ENCODE measurements at places on chromosomes 6 and 20. TPM values are rescaled to one million over a fixed set of nuclear protein-coding genes. Genes with fewer than 3 reads are reported as not detected.
A peak's percentile ranks its signal among the peaks of the same experiment; 100 is the strongest.

- no peaks in the 10 kb centered on the region for H3K4me1 ChIP-seq
- H3K27ac ChIP-seq, result no peak overlapping the region
- no peaks in the 10 kb centered on the region for H3K36me3 ChIP-seq
- no peak for DNase-seq
Measured at GRCh38 chr20:58149437-58150091, 78.9 kb downstream of the ANKRD60 start.

The FILIP1 gene
- total RNA-seq, result 23.1 TPM

DNA sequence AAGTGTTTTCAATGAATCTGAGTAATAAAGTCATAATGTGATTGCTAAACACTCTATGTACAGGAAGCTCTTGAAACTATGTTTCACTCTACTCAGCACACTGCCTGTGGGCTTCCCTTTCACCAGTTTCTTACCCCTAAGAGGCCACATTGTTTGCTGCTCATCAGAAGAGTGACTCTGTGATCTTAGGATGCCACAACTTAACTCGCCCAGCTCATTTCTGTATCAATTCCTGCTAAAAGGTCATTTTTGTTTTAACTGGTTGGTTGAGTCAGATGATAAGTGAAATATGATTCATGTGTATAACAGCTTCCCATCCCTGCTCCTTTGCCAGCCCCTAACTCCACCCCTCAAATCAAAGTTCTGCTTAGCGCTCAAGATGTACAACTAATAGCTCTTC is 9.8 kb upstream of the NDUFAF4 start:
- H3K36me3 ChIP-seq, result no peaks in the 10 kb centered on the region
- no peak for DNase-seq
- H3K4me1 ChIP-seq, result no peaks in the 10 kb centered on the region
- H3K4me3 ChIP-seq, result no peak overlapping the region

DNA sequence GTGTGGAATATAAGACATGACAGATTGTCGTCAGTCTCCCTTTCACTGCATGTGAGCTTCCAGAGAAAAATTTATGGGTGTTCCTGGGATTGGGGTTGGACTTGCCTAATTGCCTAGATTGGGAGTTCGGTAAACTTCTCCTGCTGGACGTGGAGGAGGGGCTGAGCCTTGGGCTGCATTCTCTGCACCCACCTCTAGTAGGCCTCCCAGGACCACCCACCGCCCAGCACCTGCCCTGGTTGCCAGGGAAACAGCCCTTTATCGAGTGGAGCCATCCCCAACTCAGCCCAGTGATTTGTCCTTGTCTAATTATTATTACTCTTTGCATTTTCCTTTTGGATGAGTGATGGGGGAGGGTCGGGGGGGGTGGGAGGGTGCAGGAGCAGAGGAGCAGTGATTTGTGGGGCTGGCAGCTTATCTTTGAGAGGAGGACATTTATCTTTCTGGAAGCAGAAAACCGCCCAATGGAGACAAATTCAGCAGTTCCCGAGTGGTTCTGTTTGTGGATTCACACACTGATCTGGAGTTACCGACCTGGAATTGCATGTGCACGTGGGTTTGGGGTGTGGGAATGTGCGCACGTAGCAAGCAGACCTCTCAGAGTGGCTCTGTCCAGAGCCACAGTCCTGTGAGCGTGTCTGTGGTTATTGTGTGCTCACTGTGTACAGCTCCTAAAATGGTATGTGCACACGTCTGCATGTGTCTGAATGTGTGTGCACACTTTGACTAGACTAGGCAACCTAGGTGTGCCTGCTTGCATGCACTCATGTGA is 104.5 kb downstream of the DHX35 start:
- DNase-seq, result no peak
- H3K4me3 ChIP-seq, result no peak overlapping the region
- H3K27ac ChIP-seq, result no peak overlapping the region

DNA sequence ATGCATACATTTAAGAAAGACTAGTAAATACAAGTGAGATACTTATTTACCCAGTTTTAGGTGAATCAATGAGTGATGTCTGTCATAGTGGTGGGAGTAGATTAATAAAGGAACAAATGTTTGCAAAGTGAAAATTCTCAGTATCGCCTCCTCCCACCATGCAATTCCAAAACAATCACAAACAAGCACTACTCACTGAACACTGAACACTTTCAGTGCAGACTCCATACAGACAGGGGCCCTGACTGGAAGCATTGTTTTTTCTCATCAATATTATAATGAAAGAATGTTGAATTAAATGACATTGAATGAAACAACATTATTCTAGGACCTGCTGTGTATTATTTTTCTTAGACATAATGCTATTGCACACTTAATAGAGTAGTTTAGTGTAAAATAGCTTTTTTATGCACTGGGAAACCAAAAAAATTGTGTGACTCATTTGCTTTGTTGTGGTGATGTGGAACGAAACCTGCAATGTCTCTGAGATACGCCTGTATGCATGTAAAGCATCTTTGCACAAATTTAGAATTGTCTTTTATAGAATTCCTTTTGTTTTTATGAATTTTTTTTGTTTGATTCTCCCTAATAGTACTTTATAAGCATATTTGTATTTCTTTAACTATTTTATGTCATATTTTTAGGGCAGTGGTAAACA is 317.5 kb downstream of the UTRN start:
- H3K36me3 ChIP-seq, result no peaks in the 10 kb centered on the region
- no peaks in the 10 kb centered on the region for H3K27me3 ChIP-seq
- DNase-seq, result no peak
- H3K4me1 ChIP-seq, result no peaks in the 10 kb centered on the region

- DNase-seq, result no peak
- H3K4me1 ChIP-seq, result peaks cover 17% of the 10 kb centered on the region
- H3K27ac ChIP-seq, result peak overlapping the region; percentile 78
- no peak overlapping the region for H3K4me3 ChIP-seq
- H3K36me3 ChIP-seq, result no peaks in the 10 kb centered on the region
- H3K27me3 ChIP-seq, result no peaks in the 10 kb centered on the region
Measured at GRCh38 chr6:111551521-111552231, 54.0 kb downstream of the TRAF3IP2 start.

The TOX2 gene
- total RNA-seq, result 0.28 TPM

DNA sequence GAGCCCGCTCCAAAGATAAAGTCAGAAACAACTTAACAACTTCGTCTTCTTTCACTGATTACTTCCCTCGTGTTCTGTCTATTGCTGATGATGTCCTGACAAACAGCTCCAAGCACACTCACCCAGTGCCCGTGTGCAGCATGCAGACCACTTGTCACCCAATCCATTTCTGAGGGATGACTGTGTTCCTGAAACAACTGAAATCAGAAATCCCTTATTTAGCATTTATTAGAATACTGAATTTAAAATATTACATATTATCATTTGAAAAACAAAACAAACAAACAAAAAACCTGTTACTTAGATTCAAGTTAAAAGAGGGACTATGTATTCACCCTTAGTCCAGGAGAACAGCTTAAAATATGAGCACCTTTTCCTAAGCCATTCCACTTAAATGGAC is 223.7 kb upstream of the QKI start:
- no peak overlapping the region for H3K27ac ChIP-seq
- no peak for DNase-seq
- no peaks in the 10 kb centered on the region for H3K4me1 ChIP-seq
- no peaks in the 10 kb centered on the region for H3K27me3 ChIP-seq
- H3K36me3 ChIP-seq, result no peaks in the 10 kb centered on the region

The MCM9 gene
- total RNA-seq, result 40.0 TPM

The FOXF2 gene
- not detected for total RNA-seq

- no peaks in the 10 kb centered on the region for H3K27me3 ChIP-seq
- H3K4me3 ChIP-seq, result no peak overlapping the region
- H3K27ac ChIP-seq, result peak overlapping the region; percentile 0
- peaks cover 3% of the 10 kb centered on the region for H3K4me1 ChIP-seq
Measured at GRCh38 chr6:105609375-105609991, 206.6 kb upstream of the PREP start.

DNA sequence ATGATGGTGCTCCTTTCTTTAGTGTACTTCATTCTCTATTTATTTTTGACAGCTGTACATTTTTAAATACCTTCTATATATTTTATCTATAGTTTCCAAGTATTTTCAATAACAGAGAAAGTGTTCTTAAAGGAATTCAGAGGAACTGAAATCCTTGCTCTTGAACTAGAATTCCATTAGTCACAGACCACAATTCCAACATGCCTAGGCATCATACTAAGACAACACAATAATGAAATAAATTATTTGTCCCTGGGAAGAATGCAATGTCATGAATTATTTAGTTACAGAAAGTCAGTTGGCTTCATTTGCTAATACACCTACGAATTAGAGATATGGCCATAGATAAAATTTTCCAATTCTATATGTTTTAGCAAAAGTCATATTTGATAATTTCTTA is 671.2 kb downstream of the EPHA7 start:
- no peaks in the 10 kb centered on the region for H3K4me1 ChIP-seq
- H3K27me3 ChIP-seq, result no peaks in the 10 kb centered on the region
- DNase-seq, result no peak

GRCh38 chr6:22035690-22036089 is 261.1 kb downstream of the PRL start:
- H3K27ac ChIP-seq, result no peak overlapping the region
- no peaks in the 10 kb centered on the region for H3K36me3 ChIP-seq
- no peak overlapping the region for H3K4me3 ChIP-seq
- H3K27me3 ChIP-seq, result no peaks in the 10 kb centered on the region

DNA sequence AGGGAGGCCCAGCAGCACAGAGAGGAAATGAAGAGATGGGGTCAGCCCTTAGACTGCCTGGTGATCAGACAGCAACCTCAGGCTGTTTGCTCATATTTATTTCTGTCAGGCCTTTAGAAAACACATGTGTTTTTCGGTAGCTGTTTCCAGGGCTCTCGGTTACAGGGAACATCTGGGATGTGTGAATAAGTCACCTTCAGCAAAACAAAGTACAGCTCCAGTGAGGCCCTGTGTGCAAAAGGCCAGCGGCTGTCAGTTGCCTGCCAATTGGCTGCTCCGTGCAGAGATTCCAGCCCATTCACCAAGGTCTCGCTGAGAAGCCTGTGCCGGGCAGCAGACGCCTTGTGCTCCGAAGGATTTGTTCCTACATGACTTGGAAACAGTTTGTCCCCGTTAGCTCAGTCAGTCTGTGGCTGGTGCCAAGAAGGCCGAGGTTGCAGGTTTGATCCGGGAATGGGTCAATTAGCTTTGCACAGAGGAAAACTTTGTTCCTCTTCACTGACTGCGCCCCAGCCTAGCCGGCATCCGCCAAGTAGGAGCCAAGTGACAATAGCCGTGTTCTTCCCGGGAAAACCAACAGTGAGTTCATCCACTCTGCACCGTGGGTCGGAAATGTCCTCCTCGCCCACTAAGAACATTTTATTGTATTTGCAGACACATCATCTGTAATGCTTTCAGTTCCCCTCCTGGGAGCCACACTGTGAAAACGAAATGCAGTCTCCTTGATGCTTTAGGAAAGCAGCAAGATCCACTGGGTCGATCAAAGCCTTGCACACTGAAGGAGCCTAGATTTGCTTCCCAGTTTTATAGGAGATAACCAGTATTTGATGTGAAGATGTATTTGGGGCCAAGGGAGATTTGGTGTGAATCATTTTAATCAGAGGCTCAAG is 315.4 kb upstream of the CDYL start:
- DNase-seq, result peak; percentile 85
- peak overlapping the region; percentile 70 for H3K27ac ChIP-seq
- no peaks in the 10 kb centered on the region for H3K36me3 ChIP-seq
- no peak overlapping the region for H3K4me3 ChIP-seq

GRCh38 chr6:6008089-6008647 is 1.4 kb upstream of the NRN1 start:
- peak overlapping the region; percentile 50 for H3K27ac ChIP-seq
- peak overlapping the region; percentile 36 for H3K4me3 ChIP-seq
- H3K36me3 ChIP-seq, result no peaks in the 10 kb centered on the region
- no peak for DNase-seq
- peaks cover 61% of the 10 kb centered on the region for H3K27me3 ChIP-seq

The SLC39A7 gene
- total RNA-seq, result 87.8 TPM

- no peak within 1 kb of the TSS for H3K27ac ChIP-seq
- H3K36me3 ChIP-seq, result no peaks in the 10 kb centered on the region
- no peak within 1 kb of the TSS for H3K4me3 ChIP-seq
- H3K27me3 ChIP-seq, result no peaks in the 10 kb centered on the region
Measured at GRCh38 chr6:73394577-73395354, at the start of gene DDX43. DDX43 (plus strand) TSS chr6:73394828; CDS start chr6:73394906, 78 bp downstream.

DNA sequence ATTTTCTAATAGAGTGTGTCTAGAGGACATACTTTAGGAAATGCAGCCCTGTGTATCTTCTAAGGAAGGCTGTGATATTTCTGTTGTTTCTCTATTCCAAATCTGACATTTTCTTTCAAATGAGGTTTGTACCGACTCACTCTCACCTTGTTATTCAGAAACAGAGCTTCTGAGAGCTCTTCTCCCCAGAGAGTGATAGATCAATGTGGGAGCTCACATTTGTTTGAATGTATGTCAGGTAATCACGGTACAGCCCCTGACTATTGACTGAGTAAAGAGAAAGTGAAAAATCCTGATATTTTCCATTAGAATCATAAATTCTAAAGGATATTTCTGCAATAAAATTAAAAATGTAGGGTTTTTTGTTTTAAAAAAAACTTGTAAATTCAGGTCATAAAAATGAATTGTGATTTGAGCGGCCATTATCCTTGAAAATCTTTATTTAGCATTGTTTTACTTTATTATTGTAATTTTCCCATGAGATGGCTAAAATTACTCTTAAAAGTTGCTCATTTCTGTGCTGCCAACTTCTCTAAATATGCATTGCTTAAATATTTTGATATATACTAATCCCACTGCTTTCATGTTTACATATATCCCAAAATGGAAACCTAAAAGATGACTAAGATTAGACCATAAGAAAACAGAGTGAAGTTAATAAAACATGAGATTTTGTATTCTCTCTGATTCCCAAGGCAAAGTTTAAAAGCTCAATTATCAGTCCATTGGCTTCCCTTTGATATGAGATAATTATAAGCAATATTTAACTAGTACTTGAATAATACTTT is 1226.8 kb upstream of the CITED2 start:
- H3K4me1 ChIP-seq, result no peaks in the 10 kb centered on the region
- H3K27me3 ChIP-seq, result no peaks in the 10 kb centered on the region
- H3K4me3 ChIP-seq, result no peak overlapping the region
- no peak overlapping the region for H3K27ac ChIP-seq
- no peaks in the 10 kb centered on the region for H3K36me3 ChIP-seq

DNA sequence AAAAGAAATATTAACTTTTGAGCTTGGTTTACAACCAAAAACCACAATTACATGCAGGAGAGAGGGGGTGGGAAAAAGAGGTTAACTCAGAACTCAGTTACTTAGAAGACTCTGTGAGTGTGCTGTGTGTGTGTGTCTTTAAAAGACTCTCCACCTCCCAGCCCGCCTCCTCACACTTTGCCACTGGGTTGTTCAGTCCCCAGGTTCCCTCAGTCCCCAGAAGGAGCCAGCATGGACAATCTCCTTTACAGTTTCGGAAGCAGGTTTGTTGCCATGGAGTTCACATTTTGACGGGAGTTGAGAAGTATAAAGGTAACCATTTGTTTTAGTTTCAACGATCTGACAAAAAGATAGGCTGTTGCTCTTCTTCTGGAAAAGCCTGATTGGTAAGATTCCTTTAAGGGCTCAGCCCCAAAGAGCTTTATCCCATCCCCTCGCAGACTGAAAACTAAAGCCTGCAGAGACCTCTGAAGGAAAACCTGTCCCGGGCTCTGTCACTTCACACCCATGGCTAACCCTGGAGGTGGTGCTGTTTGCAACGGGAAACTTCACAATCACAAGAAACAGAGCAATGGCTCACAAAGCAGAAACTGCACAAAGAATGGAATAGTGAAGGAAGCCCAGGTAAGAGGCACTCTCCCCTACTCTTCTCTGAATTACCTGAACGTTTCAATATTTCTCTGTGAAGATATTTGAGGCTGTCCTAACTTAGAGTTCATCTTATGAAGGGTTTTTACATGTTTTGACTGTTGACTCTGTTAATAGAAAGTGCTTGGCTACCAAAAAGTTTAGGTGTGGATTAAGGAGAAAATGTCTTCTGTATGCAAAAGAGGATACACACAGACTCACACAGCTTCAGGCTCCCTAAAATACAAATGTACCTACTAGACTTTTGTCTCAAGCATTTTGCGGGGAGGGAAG is at the start of gene SPTLC3:
Gene SPTLC3, plus strand, starts transcription at position 212 of the 921 bp plus-strand sequence. Its CDS starts 296 bp downstream, at position 508.
- H3K4me3 ChIP-seq, result peak within 1 kb of the TSS; percentile 21
- no peaks in the 10 kb centered on the region for H3K27me3 ChIP-seq
- no peak for DNase-seq
- no peaks in the 10 kb centered on the region for H3K36me3 ChIP-seq

The ZBTB2 gene
- 4.1 TPM for total RNA-seq
